Liver (tissue), 10 donors: ENCODE measurements at places on chromosomes 5 and 9. TPM values are rescaled to one million over a fixed set of nuclear protein-coding genes. Genes with fewer than 3 reads are reported as not detected.

DNA sequence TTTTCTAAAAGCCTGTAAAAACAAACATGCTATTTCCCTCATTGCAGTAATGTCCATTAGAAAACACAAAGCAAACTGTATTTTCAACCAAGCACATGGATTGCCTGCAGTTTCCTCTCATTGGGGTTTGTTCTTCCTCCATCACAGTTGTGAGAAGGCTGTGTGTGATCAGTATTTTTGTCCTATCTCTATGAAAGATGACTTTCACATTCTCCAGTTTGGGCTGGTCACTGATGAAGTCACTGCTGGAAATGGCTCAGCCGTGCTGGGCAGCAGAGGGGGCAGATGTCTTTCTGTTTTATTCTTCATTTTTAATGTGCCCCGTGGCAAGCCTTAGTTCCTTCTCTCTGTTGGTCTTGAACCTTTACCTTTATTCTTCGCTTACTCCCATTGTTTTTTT lies 288.9 kb upstream of the MPDZ start:
- no peak overlapping the region for H3K4me3 ChIP-seq
- H3K4me1 ChIP-seq: no peaks in the 10 kb centered on the region
- no peaks in the 10 kb centered on the region for H3K27me3 ChIP-seq
- no peak for DNase-seq
- H3K27ac ChIP-seq: peak overlapping the region; percentile 66

DNA sequence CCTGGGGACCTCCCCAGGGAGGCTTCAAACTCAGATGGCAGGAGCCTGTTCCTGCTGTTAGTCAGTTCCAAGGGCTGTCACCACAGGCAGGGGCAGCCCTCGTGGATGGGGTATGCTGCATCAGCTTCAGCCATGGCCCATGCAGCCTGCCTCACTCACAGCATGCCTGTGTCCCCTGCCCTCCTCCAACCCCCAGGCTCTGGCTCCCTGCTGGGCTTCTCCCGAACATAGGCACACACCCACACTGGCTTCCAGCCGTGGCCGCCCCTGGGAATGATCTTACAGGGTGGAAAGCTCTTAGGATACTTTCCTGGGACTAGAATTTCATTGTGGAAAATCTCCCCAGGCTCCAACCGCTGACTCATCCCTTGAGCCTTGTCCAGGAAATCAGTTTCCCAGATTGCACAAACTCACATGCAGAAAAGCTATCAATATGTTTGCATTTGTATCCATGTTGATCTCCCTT lies 163.8 kb downstream of the SEC61B start:
- H3K4me3 ChIP-seq: no peak overlapping the region
- DNase-seq: no peak
- no peaks in the 10 kb centered on the region for H3K36me3 ChIP-seq

- no peaks in the 10 kb centered on the region for H3K36me3 ChIP-seq
- no peak overlapping the region for H3K27ac ChIP-seq
- H3K4me3 ChIP-seq: no peak overlapping the region
- H3K4me1 ChIP-seq: no peaks in the 10 kb centered on the region
- H3K27me3 ChIP-seq: no peaks in the 10 kb centered on the region
- no peak for DNase-seq
Measured at GRCh38 chr9:78351816-78352215, 54.9 kb downstream of the PSAT1 start.

- H3K27me3 ChIP-seq: peaks cover 6% of the 10 kb centered on the region
- H3K36me3 ChIP-seq: no peaks in the 10 kb centered on the region
- H3K27ac ChIP-seq: no peak overlapping the region
- H3K4me3 ChIP-seq: peak overlapping the region; percentile 17
- H3K4me1 ChIP-seq: peaks cover 16% of the 10 kb centered on the region
- no peak for DNase-seq
Measured at GRCh38 chr5:77630114-77630680, 8.3 kb downstream of the OTP start.

DNA sequence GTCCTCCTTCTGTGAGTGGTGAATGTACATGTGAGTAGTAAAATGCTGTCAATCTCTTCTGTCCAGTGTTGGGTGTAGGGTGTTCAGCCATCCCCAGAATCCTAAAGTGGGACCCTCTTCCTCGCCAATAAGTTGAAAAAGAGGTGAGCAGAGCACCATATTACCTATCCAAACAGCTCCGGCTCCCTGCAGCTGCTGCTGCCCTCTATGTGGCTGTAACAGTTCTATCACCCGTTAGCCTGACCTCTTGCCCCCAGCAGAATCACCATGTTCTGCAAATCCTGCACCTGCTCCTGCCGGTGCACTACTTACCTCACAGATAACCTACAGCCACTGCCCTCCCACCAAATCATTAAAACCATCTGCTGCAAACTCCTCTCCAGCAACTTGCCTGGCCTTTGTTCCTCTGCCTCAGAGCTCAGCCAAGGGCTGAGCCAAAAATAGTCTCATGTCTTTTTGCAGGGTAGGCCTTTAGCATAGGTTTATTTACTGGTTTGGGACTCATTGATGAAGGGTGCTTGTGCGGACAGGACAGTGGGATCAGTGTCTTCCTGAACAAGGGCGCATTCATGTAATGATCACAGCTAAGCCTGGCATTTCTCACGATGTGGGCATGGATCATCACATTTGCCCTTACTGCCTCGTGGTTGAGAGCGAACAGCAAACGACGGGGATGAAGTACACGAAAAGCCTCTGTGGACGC lies 49.6 kb upstream of the CCL21 start:
- DNase-seq: no peak
- H3K27me3 ChIP-seq: no peaks in the 10 kb centered on the region
- no peaks in the 10 kb centered on the region for H3K36me3 ChIP-seq
- H3K27ac ChIP-seq: no peak overlapping the region

DNA sequence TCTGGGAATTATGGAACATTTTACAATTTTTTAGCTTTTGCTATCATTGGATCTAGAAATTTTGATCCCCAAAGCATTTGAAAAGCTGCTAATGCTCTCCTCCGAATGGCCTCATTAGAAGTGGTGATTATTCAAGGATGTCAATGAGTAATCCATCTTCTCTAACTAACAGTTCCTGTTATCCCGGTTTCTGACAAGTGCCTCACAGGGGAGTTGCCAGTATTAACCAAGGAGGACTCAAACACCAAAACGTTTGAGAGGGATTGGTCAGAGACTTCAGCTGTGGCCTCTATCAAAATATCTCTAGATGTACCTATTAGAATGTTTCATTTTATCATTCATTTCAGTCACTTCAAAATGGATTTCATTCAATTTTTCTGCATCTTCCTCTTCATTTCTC lies 208.3 kb upstream of the ITGA1 start:
- H3K4me3 ChIP-seq: no peak overlapping the region
- no peak for DNase-seq
- peaks cover 3% of the 10 kb centered on the region for H3K27me3 ChIP-seq
- no peak overlapping the region for H3K27ac ChIP-seq
- no peaks in the 10 kb centered on the region for H3K36me3 ChIP-seq
- no peaks in the 10 kb centered on the region for H3K4me1 ChIP-seq

DNA sequence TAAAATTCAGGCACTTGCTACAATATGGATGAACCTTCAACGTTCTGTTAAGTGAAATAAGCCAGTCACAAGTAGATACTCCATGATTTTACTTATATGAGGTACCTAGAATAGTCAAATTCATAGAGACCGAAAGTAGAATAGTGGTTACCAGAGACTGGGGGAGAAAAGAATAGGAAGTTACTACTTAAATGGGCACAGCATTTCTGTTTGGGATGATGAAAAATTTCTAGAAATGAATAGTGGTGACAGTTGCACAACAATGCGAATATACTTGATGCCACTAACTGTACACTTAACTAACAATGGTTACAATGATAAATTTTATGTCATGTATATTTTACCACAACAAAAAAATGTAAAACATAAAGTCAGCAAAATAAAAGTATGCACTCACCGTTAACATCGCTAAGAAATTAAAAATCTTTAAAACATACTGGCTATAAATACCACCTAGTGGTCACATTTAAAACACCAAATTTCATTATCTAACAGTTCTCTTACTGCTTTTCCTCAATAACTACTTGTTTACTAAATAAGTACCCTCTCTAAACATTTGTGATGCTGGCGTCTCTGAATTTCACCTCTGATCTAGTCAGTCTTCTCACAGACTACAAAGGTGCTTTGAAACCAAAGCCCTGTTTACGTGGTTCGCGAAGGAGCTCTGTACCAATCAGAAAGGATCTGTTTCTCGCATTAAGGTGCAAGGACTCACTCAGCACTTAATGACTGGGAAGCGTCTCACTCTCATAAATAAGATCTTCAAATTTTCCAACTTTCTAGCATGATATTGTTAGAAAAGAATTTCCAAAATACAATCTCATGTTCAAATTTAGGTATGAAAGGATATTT lies 22.7 kb downstream of the KIF3A start:
- DNase-seq: no peak
- no peaks in the 10 kb centered on the region for H3K36me3 ChIP-seq
- H3K4me1 ChIP-seq: no peaks in the 10 kb centered on the region
- H3K27me3 ChIP-seq: no peaks in the 10 kb centered on the region

- H3K4me3 ChIP-seq: no peak overlapping the region
- peaks cover 2% of the 10 kb centered on the region for H3K27me3 ChIP-seq
- DNase-seq: no peak
Measured at GRCh38 chr9:16316456-16316855, 554.0 kb downstream of the BNC2 start.

DNA sequence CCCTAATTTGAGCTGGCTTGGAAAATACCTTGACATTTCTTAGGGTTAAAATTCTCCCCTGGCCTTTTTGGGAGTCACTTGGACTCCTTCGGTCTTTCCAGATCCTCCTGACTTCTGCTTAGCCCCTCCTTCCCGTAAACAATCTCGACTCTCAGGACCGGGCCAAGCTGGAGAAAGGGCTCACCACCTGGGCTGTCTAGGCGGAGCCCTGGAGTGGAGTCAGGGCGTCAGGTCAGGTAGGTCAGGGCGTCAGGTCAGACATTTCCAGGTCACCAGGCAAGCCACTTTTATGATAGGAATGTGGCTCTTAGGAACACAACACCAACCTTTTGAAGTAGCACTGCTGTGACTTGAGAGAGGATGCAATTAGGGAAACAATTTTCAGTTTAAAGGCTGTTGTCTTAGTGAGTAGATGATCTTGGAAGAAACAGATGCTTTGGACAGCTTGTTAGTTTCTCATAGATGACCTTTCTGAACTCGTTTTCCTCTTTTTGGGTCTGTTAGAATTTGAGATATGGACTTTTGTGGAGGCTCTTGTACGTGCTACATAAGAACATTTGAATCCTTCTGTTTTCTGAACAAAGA lies 12.8 kb downstream of the OSTF1 start:
- peaks cover 1% of the 10 kb centered on the region for H3K4me1 ChIP-seq
- no peak overlapping the region for H3K27ac ChIP-seq
- DNase-seq: no peak
- no peaks in the 10 kb centered on the region for H3K36me3 ChIP-seq

Gene FOXI1
- total RNA-seq: not detected

Gene NEUROG1
- total RNA-seq: not detected

Gene AK8
- 0.14 TPM for total RNA-seq

Gene HRCT1
- 0.09 TPM for total RNA-seq
